ENCODE measurements at places on chromosomes 12 and 14.
A peak's percentile ranks its signal among the peaks of the same experiment; 100 is the strongest.

- DNase-seq = no peak
These were observed 1.9 kb upstream of the SEL1L start for GRCh38 chr14:81535396-81536164.

DNA sequence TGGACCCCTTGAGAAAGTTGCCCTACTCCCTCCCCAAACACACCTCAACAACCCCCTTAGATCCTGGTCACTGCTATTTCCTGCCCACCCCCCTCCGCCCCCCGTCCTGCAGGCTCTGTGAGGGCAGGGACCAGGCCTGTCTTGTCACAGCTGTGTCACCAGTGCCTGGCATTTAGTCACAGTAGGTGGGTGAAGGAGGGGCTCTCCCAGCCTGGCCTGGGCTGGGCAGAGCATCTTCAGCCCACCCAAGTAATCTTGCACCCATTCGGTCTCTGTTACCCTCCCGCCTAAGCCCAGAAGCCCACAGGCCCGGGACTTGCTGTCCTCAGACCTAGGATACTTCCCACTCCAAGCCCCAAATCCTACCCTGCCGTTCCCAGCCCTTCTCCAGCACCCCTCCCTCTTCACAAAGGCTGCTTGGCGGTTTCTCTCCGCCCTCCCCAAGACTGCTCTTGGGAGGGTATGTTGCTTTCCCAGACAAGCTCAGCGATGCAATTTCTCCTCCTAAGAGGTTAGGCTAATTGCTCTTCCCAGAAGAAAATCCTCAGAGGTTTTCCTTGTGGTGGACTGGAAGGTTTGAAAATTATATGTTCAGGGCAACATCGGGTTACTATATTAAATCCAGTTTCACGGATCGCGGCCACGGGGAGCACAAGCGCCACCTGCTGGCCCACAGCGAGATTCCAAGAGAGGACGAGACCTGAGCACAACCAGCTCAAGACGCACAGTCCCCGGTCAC, 50.8 kb upstream of the ZFP36L1 start:
- peak; percentile 76 for DNase-seq

- DNase-seq = no peak
These were observed 1.1 kb upstream of the ELK3 start for GRCh38 chr12:96192926-96193573.

DNA sequence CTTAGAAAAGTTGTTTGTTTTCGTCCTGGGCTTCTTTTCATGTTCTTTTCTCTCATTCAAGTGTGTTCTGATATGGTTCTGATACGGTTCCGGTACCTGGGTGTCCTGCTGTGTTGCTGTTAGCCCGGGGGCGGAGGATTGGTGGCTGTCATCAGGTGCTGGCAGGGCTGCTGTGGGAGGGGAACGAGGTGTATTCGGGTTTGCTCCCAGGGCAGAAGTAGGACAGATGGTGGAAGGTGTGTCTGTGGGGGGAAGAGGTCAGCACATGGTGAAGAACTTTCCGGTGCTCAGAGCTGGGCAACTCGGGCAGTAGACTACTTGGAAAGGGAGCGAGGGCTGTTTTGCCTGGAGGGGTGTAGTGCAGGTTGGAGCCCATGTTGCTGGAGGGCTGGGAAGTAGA, 70.2 kb downstream of the SLC25A47 start:
- DNase-seq = no peak

- no peak for DNase-seq
These were observed 262.1 kb downstream of the BCL11B start for GRCh38 chr14:99009871-99010270.

GRCh38 chr14:103434868-103435442, 49.7 kb downstream of the MARK3 start:
- no peak for DNase-seq

DNA sequence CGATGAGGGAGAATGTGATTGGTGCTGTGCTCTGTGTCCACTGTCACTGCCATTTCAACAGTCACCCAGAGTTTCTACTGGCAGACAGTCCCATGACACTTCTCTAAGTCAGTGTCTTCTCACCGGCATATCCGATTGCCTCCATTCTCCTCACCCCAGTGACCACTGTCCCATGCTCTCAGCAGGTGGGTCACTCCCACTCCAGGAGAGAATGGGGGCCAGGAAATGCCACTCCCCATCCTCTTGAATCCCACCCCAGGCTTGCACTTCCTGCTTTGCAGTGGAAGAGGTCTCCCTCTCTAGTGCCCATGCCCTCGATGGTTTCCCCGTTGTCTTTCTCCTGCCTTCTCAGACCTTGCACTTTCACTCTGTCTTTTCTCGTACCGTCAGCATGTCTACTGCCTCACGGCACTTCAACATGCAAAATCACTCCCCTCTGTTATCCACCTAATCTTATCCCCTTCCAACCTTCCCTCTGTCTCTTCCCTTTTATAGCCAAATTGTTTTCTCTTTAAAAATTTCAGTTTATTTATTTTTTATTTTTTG, 2.2 kb upstream of the EP400 start:
- DNase-seq = no peak

- no peak for DNase-seq
These were observed 581.6 kb downstream of the GALC start for GRCh38 chr14:87411370-87411769.

DNA sequence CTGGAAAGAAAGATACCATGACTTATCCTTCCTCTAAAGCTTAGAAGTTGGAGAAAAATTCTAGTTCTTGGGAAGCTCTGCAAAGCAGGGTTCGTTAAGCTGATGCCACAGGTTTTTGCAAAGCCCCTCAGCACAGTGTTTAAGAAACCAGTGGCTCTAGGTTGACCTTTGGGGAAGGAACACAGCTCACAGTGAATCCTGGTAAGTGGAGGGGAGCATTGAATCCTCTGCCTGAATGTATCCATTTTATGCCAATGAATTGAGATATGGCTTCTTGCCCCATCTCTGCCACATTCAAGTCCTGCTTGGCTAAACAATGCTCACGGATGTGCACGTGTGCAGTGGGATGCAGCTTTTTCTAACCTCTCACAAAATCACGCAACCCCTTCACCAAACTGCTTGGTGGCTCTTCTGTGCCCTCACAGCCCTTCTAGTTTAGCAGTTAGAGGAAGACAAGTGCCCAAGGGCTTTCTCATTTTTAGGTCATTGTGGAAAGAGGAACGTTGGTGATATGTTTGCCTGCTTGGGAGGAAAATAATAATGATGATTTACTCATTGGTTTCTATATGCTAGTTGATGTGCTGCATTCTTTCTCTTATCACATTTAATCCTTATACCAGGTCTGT, 111.3 kb downstream of the DAD1 start:
- no peak for DNase-seq

- no peak for DNase-seq
These were observed 161.6 kb upstream of the SOX5 start for GRCh38 chr12:24111086-24111485.

DNA sequence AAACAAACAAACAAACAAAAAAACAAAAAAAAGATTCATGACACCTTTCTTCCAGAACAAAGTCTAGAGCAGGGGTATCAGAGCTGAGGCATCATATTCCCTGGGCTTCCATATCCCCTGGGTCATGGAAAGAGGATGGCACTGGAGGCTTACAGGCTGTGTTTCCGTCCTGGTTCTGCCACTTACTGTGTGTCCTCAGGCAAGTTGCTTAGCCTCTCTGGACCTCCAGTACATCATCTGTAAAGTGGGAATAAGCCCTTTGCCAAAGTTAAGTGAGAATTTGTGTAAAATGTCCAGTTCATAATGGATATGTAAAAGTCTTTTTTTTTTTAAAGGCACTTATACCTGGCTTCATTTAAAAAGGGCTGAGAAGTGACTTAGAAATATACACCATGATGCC, 62.0 kb upstream of the FAM222A start:
- no peak for DNase-seq

DNA sequence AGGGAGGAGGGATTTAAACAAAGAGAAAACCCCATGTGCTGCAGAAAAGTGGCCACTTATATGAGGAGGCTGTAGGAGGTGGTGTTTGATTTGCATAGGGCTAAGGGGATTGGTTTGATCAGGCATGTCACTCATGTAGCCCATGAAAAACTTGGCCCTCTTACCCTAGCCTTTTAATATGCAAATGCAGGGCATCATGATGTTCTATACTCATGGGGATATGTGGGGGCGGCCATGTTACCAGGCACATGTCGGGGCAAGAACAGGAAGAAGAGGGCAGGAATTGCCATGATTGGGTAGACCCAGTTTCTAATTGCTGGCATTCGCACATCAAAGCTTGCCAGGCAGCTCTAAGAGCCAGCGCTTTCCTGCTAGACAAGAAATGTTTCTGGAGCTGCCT, 28.8 kb downstream of the KLRK1 start:
- no peak for DNase-seq

GRCh38 chr12:102483466-102483865, 3.1 kb upstream of the IGF1 start:
- DNase-seq = no peak

DNA sequence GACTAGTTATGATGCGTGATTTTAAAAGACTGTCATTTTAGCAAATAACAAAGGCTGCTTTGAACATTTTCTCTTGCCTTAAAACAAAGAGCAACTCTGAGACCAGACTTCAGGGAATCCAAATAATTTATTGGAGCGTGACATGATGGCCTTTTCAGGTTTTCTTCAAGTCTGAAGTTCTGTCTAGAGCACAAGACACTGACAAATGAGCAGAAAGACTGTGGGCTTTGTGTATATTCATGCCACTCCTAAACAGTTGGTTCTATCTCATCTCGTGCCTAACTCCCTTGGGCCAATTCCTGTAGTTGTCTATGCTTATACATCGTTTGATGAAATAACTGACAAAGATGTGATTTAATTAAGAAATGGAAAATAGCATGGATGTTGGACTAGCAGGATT, 47.5 kb downstream of the IFT81 start:
- no peak for DNase-seq

DNA sequence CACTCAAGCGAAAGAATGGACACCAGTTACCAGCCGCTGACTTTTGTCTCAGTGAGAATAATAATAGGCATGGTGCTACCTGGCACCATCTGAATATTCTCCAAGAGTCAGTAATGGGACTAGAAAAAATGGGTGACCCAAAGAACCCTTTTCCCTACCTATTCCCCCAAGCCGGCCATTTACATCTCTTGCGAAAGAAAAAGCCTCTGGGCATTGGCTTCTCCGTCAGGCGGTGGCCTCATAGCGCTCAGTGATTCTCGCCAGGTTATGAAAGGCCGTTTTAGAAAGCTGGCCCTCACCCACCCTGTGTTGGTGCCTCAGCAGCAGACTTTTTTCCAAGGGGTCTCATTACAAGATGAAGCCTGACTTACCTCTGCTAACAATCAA, 523 bp upstream of the SLC6A15 start:
- no peak for DNase-seq

DNA sequence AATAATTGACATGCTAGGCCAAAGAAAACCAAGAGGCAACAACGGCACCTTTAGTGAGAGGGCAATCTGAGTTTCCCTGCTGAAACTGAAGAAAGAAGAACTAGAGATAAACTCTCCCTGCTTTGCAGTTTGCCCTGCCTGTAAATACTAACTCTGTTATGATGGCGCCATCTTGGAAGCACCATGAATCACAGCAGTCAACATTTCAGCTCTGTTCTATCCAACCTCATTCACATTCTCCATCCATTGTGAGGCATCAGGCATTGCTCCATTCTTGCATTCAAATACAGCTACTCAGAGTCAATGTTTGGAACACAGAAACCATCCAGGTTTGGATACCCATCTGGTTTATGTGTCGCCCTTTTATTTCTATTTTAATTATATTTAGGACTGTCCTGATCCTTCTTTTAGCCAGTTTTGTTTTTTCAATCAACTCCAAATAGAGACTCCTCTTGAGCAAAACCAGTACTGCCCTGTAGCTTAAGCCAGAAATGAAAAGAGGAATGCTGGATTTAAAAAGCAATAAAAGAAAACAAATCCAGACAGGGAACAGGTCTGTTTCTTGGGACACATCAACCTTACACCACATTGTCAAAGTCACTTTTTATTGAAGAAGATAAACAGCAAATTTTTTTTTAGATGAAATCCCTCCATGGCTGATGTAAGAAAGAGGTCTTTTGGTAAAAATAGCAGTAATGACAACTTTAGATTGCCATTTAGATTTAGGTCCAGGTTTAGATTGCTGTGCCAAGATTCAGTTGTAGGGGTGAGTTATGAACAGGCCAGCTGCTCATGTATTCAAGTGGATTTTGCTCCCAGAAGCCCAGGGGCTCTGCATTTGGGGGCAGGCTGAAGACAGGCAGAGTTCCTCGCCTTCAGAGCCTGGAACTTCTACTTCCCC, 33.3 kb upstream of the PPM1A start:
- DNase-seq = no peak

GRCh38 chr12:14280921-14281320, 84.6 kb upstream of the ATF7IP start:
- no peak for DNase-seq

DNA sequence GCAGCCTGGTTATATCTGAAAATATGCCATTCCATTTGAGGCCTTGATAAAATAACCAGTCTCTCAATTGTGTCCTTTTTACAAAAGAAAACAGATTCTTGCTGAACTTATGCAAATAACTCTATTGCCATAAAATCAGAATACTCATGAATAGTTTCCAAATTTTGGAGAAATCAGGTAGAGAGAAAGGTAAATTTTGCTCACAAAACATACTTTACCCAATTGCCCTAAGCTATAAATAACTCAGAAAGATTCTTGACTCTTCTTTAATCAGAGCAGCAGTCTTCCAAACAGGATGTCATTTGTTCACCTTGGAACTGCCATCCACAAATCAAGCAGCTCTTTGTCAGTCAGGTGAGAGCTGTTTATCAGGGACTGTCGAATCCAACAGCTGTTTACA, 12.6 kb downstream of the ZNF26 start:
- no peak for DNase-seq

- DNase-seq = no peak
These were observed 52.2 kb downstream of the GOLGA5 start for GRCh38 chr14:92846162-92846897.

GRCh38 chr12:57491393-57492280, 3.8 kb downstream of the MARS1 start:
- DNase-seq = no peak

DNA sequence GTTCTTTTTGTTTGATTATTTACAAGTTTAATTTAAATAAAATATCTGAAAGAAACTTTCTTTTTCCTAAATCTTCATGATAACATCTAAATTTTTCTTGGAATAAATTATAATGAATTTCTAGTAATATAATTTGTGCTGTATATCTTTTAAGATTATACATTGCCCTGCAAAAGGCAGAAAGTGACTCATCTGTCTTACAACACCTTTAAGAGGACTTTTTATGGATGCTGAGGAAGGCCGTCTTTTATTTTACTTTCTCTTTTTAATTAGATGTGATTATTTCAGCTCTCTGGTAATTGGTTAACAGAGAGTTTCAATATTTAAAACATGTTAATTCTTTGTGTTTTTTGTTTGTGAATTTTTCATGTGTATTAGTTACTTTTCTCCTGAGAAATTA, 598.4 kb downstream of the RPL10L start:
- DNase-seq = no peak
